ENCODE measurements at places on chromosomes 4 and X.

DNA sequence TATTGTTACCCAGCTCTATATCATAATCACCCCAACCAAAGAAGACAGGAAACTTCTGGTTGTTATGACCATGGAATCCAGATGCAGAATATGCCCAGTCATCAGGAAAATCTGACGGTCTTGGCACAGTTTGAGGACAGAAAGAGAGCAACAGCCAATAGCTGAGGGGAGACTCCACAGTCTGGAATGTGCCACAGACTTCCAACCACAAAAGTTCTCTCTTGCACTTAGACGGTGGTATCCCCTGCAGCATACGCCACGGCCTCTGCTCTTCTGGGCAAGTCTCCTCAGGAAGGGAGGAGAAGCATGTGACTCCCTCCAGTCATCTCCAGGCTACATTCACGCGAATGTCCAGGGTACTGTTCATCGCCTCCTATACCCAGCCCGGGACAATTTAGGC lies 18.4 kb downstream of the ZNF827 start:
- no peak for DNase-seq

GRCh38 chr4:168852933-168853713 lies 156.9 kb downstream of the CBR4 start:
- no peak for DNase-seq

DNA sequence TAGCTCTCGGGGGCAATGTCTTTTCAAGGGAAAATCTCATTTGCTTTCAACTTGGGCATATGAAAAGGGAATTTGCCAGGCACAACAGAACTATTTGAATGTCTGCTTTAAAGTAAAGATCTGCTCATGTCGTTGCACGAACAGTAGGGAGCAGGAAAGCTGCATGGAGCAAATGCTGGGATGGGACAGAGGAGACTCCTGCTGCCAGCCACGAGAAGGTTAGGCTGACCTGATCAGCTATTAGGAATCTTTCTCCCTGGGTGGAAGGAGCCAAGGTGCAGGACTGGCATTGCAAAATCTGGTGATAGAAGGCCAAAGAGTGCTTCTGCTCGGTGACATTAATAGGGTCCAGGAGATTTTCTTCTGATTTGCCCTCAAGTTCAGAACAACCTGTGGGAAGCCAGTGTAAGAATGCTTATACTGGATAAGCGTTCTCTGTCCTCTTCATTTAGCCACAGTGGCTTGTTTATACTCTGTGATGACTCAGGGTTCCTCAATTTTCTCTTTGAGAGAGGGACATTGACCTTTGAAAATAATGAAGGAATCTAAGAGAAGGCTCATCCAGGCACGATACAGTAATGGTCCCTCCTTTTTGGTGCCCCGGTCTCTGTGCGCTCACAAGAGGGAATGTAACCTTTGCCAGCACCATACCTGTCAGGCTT lies 22.9 kb downstream of the FHL1 start:
- no peak for DNase-seq

DNA sequence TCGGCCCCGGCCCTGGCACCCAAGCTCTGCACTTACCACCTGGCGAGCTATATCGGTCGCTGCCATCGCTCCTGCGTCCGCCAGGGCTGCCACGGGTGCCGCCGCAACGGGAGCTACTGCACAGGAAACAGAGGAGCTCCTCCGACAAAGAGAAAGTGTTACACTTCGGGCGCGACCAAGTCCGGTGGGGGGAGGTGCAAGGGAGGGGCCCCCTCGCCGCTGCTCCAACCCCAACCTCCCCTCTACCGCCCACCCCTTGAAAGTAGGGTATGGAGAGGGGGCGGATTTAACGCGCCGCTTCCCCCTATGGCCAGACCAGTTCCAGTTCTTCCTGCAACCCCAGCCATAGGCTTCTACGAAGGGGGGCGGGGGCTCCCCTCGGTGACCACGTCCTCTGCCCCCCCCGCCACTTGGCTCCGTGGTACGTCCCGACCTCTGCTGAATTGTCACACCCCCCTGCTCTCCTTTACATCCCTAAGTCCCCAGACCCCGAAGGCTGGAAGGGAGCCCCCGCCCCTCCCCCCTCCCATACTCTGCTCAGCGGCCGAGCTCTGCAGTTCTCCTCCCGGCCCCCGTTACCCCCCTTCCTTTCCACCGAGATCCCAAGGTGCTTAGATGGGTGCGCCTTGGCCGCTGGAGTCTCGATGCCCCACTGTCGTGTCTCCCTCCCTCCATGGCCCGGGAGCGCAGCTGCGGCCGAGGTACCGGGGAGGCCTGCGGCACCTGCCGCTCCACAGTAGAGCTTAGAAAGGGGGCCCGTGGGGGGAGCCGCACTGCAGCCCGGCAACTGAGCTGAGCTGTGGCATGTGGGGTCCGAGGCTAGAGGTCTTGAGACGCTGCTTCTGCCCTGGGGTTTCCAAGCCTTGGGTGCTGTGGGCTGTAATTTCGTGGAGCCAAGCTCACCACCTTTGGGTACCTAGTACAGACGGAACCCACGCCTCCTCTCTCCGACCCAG lies at the start of gene SEPTIN6:
Gene SEPTIN6 (minus strand): TSS at position 129 of the 956 bp plus-strand sequence. CDS start 63 bp downstream, at position 66.
- DNase-seq = peak; percentile 83

DNA sequence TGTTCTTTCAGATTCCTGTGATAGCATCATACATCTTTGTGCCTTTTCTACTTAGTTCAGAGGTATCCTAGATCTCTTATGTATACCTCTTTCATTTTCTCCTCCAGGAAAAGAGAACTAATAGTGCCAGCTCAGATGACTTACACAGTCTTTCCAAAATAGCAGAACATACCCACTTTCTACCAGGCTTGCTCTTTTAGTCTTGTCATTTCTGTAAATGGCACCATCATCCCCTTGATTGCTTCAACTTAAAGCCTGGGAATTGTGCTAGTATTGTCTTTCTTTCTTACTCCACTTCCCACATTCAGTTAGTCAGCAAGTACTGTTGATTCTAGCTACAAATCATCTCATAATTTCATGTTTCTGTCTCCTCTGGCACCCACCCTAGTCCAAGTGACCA lies 5.1 kb downstream of the APEX2 start:
- no peak for DNase-seq

- no peak for DNase-seq
Measured at GRCh38 chrX:111585337-111585736, 73.9 kb downstream of the SERTM2 start.

GRCh38 chrX:135974279-135974856 lies 580 bp upstream of the MMGT1 start:
- peak; percentile 72 for DNase-seq

DNA sequence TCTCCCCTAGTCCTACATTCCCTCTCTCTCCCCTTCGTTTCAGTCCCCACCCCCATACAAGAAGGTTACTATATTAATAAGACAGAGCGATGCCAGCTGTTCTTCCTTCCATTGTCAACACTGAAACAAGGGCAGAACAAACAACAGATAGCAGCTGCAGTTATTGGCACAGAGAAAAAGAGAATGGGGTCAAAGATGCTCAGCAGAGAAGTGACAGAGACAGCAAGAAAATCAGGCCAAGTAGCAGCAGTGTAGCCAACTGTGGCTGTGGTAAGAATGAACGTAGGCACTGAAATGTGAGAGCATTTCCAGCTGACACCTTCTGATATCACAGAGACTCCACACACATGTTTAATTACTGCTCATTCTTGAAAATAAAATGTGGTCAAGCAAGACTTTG lies 641.8 kb downstream of the FSTL5 start:
- no peak for DNase-seq

DNA sequence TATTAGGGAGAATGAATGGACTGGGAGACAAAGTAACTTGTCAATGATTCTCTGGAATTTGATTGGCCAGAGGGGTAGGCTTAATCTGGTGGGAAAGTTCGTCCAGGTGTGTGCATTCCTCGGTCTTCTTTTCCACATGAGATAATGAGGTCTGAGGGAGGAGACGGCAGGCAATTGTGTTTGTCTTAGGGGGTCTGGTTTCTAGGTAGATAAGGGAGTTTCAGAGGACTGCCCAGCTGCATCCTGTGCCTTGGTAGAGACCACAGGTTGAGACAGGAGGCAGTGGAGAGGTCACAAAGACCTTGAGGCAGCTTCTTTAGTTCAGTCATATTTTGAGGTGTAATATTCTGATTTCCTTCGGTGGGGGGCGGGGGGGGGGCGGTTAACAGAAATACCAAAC lies 4.3 kb downstream of the MGST2 start:
- no peak for DNase-seq

DNA sequence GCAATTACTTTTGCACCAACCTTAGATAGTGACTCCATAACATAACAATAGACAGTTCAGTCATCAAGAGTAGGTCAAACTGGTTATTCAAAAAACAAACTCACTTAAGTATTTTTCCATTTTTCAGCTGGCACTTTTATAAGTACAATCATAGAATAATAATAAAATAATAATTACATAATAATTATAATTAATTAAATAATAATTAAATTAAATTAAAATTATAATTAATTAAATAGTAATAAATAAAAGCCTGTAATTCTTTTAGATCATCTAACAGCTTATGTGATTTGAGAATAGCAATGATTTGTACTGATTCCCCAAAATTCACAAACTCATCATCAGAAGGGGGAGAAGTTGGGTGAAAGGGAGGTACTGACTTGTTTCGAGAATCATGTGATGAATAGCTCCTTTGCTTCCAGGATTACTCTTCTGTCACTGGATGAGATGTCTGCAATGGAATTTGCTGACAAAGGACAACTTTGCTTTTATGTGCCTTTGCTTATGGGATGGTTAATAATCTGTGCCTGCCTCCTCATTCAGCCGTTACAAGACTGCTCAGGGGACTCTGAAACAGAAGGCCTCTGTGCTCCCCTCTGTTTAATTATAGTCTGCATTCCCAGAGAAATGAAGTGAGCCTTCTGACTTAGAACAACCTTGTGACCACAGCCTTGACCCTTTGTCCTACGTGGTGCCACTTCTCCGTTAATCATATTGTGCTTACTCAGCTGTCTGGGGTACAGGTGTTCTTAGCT lies 104.8 kb upstream of the ENPEP start:
- DNase-seq = no peak

GRCh38 chrX:44507292-44507691 lies 35.4 kb downstream of the FUNDC1 start:
- peak; percentile 31 for DNase-seq
